ENCODE measurements at places on chromosomes 12 and 14.
A peak's percentile ranks its signal among the peaks of the same experiment; 100 is the strongest.

- no peak for DNase-seq
Measured at GRCh38 chr12:86331012-86331411, 74.8 kb upstream of the MGAT4C start.

- no peak for DNase-seq
Measured at GRCh38 chr14:101891471-101891870, 72.9 kb upstream of the DYNC1H1 start.

GRCh38 chr12:51590347-51591015, 552 bp upstream of the SCN8A start:
- peak; percentile 57 for DNase-seq

GRCh38 chr12:56258820-56259183, 618 bp upstream of the ANKRD52 start:
- no peak for DNase-seq

DNA sequence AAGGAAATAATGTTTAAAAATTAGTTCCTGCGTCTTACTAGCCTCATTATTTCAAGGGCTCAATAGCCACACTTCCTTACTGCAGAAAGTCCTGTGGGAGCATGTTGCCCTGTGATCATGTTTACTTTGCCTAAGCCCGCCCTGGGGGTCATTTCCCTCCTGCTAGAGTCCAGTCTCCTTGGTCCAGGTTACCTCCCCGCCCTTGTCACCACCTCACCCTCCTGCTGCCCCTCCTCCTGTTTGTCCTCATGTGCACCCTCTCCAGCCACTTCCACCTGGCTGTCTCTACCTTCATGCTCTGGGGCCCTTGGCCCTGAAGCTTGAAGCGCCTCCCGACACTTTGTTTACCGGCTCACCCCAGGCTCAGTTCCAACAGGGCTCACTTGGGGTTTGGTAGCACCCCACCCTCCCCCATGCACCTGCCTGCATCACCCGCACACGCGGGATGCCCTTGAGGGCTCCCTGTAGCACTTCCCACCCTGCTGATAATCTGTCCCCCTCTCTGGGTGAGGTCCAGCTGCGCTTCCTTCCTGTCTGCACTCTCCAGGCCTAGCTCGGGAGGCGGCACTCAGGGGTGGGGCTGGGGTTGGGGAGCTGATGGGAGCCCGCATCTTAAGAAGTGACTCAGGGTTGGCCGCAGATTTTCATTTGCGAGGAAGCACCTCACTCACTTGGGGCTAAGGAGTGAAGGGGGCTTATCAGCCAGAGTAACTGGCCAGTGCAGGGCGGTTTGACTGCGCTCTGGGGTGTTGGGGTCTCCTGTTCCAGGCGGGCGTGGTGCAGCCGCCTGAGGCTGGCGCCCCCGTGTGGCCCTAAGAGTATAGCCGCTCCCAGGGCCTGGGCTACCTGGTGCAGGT, 40.1 kb downstream of the SMIM41 start:
- DNase-seq: no peak

DNA sequence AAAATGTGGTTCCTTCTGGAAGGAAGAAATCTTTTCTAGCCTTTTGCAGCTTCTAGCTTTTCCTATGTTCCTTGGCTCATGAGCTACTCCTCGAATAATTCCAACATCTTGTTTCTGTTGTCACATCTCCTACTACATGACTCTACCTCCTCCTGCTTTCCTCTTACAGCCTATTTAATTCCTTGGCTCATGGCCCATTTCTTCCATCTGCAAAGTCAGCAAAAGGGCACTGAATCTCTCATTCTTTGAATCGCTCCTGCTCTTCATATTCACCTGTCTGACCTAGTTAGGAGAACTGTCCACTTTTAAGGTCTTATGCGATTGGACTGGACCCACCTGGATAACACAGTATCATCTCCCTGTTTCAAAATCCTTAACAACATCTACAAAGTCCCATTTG, 15.8 kb downstream of the PRKD1 start:
- DNase-seq: no peak

- DNase-seq: peak; percentile 89
Measured at GRCh38 chr12:53096089-53096741, 1.3 kb upstream of the IGFBP6 start.

DNA sequence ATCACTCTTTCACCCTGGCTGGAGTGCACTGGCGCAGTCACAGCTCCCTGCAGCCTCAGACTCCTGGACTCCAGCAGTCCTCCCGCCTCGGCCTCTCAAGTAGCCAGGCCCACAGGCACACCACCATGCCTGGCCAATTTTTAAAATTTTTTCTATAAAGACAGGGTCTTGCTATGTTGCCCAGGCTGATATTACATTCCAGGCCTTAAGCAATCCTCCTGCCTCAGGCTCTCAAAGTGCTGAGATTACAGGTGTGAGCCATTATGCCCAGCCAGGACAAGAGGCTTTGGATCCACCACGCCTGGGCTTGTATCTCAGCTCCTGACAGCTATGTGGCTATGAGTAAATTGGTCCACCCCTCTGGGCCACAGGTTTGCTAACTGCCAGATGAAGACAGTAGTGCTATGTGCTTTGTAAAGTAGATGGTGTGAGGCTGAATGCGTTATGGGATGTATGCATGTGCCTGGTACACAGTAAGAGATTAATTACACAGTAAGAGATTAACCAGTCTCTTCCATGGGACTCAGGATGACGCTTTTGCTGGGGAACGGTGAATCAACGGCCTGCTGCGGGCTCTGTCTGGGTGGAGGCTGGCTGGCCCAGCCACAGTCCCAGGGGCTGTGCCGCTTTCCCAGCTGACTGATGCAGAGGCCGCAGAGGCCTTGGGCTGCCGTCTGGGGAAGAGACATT, 53.3 kb upstream of the NCOR2 start:
- DNase-seq: no peak

DNA sequence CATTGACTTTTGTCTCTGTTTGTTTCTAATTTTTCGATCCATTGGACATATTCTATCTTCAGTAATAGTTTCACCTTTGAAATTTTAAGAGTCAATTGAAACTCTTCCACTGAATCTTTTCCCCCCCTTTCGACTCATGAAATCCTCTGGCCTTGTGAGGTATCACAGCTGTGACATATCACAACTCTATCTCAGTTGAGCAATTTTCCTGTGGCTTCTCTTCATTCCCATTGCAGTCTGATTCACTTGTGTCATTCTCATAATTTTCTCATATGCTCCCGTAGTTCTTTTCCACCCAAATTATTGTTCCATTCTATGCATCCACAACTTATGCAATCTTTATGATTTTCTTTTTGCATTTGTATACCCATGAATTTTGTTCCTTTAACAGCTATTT, 261.6 kb downstream of the DACT1 start:
- DNase-seq: no peak

DNA sequence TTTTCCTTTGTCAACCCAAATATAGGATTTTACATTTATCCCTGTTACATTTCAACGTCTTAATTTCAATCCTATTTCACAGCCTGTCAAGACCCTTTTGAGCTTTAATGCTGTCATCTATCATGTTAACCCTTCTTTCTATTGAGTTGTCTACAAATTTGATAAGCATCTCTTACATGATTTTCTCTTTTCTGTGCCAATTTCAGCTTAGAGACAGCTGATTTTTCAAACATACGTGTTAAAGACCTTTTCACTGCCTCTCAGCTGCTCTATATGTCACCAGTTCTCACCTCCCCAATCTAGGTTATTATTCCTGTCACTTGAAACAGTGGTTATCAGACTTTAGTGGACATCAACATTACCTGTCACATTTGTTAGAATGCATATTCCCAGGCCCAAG, 181.3 kb downstream of the GXYLT1 start:
- no peak for DNase-seq

GRCh38 chr12:83404521-83404920, 717.8 kb downstream of the TMTC2 start:
- no peak for DNase-seq

DNA sequence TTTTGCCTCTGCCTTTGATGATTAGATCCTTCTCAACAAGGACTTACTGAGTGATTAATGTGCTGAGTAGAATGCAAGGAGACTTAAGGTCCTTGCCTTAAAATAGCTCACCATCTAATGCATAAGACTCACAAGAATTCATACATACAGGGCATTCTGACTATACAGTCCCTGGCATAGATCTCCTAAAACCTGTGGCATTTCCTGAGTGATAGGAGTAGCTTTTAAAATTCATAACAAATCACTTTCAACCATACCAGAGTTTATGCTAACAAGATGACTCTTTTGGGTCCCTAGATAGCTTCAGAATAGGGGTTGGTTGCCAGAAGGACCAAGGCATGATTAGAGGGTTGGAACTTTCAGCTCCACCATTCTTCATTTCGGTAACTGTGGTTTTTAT, 48.8 kb downstream of the STXBP6 start:
- DNase-seq: no peak

DNA sequence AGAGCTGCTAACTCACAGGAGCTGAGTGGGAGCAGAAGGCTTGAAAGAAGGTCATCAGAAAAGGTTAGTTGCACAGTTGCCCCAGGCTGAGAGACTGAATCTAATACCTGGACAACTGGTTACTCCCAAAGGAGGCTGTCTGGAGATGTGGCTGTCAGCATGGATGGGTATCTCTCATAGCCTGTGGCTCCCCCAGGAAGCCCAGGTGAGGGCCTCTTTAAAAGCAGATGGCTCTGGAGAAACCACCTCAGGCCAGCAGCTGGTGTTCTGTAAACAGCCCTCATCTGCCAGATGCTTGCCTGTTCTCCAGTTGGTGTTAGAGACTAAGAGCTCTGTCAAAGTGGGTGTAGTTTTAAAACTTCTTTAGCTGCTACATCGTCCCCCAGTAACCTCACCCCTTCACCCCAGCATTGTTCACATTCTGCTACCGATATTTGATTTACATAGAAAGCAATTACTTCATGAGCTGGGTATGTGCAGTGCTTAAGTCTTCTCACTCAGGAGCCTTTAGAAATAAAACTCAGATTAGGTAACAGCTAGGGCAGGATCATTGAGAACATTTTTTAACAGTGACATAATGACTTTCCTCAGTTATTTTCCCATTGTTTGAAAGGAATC, 25.8 kb downstream of the DACT1 start:
- no peak for DNase-seq

GRCh38 chr12:90695415-90695814, 259.6 kb downstream of the CCER1 start:
- DNase-seq: no peak

DNA sequence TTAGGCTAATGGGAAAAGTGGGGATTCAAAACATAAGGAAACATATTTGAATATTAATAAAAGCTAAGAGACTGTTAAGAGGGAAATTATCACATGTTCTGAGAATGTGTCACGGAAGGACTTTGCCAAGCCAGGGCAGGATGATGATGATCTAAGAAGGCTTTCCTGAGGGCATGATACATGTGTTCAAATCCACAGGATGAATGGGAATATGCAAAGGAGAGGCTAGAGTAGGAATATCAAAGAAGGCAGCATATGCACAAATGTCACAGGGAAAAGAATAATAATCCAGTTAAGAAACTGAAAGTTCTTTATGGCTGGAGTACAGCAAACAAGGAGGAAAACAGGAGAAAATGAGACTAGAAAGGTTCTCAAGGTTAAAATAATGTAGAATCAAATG, 107.0 kb downstream of the PTPRO start:
- DNase-seq: no peak

- no peak for DNase-seq
Measured at GRCh38 chr12:70849265-70849960, 71.1 kb downstream of the PTPRR start.

GRCh38 chr12:53530920-53531319, 23.6 kb upstream of the NPFF start:
- DNase-seq: no peak

DNA sequence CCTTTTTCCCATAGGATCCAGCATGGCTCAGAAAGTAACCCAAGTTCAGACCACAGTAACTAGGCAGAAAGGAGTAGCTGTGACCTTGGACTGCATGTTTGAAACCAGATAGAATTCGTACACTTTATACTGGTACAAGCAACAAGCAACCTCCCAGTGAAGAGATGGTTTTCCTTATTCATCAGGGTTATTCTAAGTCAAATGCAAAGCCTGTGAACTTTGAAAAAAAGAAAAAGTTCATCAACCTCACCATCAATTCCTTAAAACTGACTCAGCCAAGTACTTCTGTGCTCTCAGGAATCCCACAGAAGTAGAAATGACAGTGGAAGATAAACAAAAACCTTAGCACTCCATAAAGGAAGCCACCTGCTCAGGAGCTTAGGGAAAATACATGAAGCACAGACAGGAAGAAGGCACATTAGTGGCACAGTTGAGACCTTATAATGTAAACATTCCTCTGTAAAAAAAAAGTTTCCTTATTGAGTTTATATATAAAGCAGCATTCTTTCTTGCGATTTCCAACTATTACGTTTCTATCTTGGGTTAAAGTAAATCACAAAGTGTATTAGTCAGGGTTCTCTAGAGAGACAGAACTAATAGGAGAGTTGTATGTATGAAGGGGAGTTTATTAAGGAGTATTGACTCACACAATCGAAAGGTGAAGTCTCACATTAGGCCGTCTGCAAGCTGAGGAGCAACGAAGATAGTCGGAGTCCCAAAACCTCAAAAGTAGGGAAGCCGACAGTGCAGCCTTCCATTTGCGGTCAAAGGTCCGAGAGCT, 398.4 kb downstream of the DAD1 start:
- DNase-seq: no peak

DNA sequence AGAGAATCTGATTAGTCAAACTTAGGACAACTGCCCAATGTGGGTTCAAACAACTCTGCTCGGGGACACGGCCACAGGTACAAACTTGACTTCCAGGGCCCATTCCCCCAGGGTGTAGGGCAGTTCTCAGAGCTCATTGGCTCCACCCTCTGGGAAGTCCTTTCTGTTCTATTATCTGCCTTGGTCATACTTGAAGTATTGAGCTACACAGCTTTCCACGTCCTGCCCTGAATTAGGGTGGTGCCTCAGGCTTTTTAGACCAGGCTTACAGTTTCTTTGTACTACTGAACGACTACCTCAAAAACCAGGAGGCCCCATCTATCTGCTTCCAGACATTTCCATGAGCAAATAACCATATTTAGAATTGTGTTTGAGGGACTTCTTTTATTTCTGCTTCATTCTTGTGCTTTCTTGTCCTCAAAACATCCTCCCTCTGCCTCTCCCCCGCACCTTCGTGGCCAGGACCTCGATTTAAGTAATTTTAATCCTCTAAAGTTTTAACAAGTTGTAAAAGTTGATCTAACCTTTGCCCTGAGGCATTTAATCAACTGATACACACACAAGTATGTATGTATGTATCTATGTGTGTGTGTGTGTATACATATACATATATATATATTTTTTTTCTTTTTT, 281.7 kb upstream of the AMIGO2 start:
- no peak for DNase-seq

- DNase-seq: no peak
Measured at GRCh38 chr12:46359667-46360280, 12.8 kb downstream of the SLC38A2 start.

DNA sequence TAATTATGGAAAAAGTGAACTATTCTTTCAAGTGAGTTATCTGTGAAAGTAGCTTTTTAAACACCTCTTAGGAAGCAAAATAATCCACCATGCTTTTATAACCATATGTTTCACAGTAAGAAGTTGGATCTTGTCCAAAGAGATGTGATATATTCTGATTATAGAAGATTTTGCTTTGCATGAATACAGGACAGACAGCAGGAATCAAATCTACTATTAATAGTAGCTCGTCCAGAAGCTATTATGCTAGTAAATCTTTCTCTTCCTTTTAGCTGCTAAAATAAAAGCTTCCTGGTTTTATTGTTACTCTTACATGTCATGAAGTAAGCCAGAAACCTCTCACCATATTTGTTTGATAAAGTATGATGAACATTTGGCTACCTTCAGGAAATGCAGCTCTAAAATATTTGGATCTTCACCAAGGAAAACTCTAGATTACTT, 257.0 kb downstream of the IPO8 start:
- no peak for DNase-seq

- DNase-seq: no peak
Measured at GRCh38 chr12:113333877-113334785, 778 bp downstream of the SLC8B1 start.
